ENCODE measurements at places on chromosomes 4 and X.

DNA sequence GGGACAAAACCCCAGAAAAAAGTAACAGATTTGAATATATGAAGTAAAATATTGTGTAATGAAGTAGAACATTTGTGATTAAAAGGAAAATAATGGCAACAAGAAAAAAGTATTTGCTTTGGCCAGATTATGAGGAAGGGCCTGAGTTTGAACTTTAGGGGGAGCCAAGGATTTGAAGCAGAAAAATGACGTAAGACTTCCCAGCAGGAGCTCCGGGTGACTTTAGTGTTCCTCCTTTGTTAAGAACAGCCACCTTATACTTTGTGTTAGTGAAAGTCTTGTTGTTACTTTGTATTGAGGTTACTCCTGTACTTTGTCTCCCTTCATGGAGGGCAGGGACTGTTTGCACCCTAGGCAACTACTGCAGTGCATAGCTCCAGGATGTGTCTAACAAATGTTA, 41.1 kb downstream of the DCUN1D4 start:
- no peak for DNase-seq

- no peak for DNase-seq
Observed at GRCh38 chrX:54786967-54787366, 11.1 kb downstream of the ITIH6 start.

DNA sequence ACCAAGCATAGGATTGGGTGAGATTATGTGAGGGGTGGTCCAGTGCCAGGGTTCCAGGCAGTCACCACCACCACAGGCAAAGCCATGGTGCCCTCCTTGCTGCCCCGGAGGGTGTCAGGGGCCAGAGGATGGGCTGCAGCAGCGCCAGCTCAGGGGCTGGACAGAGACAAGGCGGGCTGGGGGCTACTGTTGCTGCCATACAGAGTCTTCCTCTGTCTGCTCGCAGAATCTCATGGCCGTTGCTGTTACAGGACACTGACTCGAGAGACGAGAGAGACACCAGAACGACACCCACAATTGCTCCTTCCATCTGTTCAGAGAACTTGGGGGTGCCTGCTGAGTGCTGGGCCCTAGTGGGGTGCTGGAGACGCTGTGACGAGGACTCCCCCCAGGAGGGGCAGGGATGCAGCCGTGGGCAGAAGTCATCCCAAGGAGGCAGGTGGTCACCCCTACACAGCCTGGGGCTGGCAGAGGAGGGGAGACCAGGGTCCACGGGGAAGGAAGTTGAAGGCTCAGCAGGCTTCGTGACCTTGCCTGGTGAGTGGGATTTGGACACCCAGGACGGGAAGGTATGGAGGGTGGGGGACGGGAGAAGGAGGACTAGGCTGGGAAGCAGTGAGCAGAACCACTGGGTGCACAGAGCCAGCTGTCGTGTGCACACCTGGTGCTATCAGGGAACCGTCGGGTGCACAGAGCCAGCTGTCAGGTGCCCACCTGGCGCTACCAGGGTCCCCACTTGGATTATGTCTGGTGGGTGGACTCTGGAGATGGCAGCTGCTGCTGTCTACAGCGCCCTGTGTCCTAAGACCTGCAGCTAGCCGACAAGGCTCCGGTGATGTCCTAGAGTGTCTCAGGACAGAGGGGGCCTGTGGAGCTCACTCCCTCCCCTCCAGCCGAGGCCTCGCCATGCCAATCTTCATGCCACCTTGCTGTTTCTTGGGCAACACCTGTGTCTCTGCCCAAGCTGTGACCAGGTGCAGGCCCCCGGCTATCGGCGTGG, 43.9 kb upstream of the HMX1 start:
- no peak for DNase-seq

DNA sequence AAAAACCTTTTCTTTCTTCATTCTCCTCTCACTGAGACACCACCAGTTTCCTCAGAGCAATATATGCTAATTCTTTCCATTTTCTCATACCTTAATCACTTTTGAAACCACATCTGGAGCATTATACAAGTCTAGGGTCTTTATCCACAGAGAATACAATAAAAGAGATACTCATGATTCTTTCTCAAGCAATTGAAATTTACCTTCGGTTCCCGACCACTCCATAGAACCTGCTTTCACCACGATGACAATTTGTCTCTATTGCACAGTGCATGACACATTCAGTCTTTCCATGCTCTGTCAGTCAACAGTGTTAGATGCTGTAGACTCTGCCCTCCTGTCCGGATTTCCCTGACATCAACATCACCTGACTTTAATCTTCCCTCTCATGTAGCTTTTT, 409.3 kb upstream of the NWD2 start:
- DNase-seq = no peak

- DNase-seq = no peak
Observed at GRCh38 chr4:11860996-11861395, 432.3 kb upstream of the HS3ST1 start.

GRCh38 chrX:25016938-25017598, 1.3 kb upstream of the ARX start:
- no peak for DNase-seq

GRCh38 chrX:116238093-116238492, 67.5 kb downstream of the AGTR2 start:
- DNase-seq = no peak

- no peak for DNase-seq
Observed at GRCh38 chrX:103517246-103517645, 2.0 kb downstream of the RAB40A start.

- no peak for DNase-seq
Observed at GRCh38 chr4:156584100-156584499, 387.5 kb downstream of the PDGFC start.

- DNase-seq = no peak
Observed at GRCh38 chrX:64853424-64853823, 122.8 kb downstream of the ZC4H2 start.

GRCh38 chrX:78595901-78596502, 63.1 kb downstream of the RTL3 start:
- DNase-seq = no peak

DNA sequence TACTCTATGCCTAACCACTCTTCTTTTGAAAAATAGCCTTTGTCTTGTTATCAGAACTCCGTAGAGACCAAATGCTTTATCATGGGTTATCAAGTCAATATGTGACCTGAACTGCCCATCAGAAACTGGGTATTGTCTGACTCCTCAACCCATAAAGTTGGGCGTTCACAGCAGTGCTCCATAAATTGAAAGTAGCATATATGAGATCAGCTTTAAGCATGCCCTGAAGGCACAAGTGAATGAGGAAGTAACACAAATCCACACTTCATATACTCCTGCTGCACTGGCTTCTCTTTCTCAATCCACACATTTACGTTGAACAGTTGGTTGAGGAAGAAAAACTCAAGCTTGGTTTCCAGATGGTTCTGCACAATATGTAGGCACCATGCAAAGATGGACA, 1106.0 kb downstream of the STIM2 start:
- DNase-seq = no peak

GRCh38 chrX:17214962-17215361, 160.0 kb upstream of the NHS start:
- DNase-seq = no peak

GRCh38 chrX:130060122-130061069, 49.9 kb downstream of the ELF4 start:
- peak; percentile 93 for DNase-seq

All from NCI-H2227 treated with DMSO at 0.1 percent for 48 hours (cell line).